ENCODE measurements at places on chromosomes 1 and 21. TPM values are rescaled to one million over a fixed set of nuclear protein-coding genes. Genes with fewer than 3 reads are reported as not detected.

The SERPINC1 gene
- total RNA-seq: not detected

The PROK1 gene
- total RNA-seq: not detected

DNA sequence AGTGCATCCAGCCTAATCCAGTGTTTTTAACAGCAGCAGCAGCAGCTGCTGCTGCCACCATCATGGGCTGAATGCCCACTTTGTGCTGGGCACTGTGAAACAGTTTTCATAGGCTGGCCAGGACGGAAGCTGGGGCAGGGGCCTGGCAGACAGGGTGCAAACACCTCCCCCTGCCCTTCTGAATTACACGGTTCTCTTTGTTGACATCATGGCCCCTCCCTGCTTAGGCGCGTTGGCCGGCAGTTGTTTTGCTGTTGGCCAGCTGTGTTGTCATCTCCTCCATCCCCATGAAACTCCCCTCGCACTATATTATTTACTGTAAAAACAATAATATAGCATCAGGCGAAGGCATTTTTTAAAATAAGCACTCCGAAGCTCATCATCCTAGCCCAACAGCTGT lies 33.1 kb downstream of the PTPRU start:
- no peaks in the 10 kb centered on the region for H3K27me3 ChIP-seq
- no peak overlapping the region for H3K4me3 ChIP-seq
- H3K4me1 ChIP-seq: peaks cover 24% of the 10 kb centered on the region
- no peaks in the 10 kb centered on the region for H3K36me3 ChIP-seq

- DNase-seq: no peak
- H3K4me1 ChIP-seq: no peaks in the 10 kb centered on the region
- H3K27ac ChIP-seq: no peak overlapping the region
- H3K36me3 ChIP-seq: peaks cover 11% of the 10 kb centered on the region
Measured at GRCh38 chr1:19096990-19097389, 113.1 kb downstream of the UBR4 start.

DNA sequence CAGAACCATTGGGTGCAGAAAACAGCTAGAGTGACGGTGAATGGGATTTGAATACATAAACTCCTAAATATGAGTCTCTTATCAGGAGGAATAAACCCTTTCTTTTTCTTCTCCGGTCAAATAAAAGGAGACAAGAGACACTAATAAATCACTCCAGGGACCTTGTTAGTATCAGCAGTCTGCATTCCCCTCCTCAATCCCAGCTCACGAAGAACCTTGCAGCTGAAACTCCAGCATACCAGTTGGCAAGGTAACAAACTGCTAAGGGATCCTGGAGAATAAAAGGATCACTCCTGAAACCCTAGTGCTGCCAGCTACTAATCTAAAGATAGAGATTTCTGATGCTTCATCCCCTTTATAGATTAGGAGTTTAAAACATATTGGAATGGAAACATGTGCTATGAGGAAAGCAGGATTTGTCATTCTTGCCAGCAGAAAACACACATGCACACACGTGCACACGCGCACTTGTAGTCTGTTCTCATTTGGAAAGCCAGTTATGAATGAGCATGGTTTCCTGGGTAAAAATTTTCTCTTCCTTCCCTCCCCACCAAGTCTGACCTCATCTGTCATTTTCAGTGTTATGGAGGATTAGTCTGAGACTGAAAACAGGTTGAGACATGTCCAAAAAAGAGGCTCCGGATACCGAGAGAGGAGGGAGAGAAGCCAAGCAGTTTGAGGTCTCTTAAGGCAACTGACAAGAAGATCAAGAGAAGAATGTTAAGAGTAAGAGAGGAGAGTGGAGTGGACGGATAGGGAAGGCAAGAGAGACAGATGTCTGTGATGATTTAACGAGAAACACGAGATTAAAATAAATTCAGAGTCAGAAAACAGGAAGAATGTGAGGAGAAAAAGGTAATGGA lies 10.9 kb downstream of the IER5 start:
- peaks cover 68% of the 10 kb centered on the region for H3K4me1 ChIP-seq
- no peaks in the 10 kb centered on the region for H3K27me3 ChIP-seq
- no peak for DNase-seq
- H3K27ac ChIP-seq: peak overlapping the region; percentile 96
- H3K4me3 ChIP-seq: no peak overlapping the region
